ENCODE measurements at places on chromosomes 3 and 15.

- no peak for DNase-seq
These were observed 19.2 kb upstream of the MYZAP start for GRCh38 chr15:57572468-57572867.

DNA sequence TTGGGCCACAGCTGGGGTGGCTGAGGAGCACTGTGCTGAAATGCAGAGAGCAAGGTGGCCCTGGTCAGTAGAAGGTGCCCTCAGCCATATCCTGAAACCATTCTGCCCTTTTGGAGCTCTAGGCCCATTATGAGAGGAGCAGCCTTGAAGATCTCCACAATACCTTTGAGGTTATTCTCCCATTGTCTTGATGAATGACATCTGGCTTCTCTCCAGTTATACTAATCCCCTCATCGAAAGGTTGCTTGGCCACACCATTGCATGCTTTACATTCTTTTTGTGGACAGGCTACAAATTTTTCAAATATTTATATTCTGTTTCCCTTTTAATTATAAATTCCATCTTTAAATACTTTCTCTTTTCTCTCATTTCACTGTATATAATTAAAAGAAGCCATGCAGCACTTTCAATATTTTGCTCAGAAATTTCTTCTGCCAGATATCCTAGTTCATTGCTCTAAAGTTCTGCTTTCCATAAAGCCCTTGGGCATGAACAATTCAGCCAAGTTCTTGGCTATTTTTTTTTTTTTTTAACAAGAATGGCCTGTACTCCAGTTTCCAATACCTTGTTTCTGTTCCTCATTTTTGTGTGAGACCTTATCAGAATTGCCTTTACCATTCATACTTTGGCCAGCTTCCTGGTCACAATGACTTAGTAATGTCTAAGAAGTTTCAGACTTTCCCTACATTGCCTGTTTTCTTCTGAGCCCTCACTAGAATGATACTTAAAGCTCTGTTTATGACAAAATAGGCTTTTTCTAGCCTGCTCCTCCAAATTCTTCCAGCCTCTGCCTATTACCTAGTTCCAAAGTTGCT, 138.9 kb upstream of the SGO1 start:
- no peak for DNase-seq

DNA sequence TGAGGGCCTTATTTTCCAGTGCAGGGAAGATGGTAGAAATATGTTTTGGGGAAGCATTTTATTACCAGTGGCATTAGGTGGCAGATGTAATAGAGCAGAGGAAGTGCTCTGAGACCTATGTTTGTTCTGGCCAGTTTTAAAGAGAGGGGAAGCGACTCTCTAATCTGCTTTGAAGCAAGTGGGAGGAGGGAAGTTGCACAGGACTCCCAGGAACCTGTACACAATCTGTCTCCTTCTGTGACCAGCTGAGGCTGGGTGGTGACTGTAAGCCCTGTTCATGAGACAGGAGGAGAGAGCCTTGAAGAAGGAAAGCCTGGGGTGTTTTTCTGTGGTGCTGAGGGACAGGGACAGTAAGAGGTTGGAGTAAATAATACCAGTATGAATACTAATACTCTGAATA, 60.5 kb downstream of the LPP start:
- DNase-seq = no peak

DNA sequence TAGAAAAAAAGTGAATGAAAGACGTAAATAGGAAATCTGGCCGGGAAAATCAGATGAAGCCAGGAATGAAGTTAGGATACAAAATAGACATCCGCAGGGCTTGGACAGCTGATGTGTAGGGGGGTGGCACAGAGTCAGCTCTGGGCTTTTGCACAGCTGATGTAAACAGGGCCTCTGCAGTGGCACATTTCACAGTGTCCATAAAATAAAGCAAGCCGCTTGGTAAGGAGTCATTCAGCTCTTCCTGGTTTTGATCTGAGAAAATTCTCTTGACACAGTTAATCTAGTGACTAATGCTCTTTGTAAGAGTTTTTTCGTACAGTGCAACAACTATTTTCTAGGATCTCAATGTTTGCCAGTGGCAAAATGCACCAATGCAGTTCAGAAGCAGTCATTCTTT, 153.3 kb downstream of the USP13 start:
- no peak for DNase-seq

GRCh38 chr15:96307856-96308394, 22.6 kb upstream of the NR2F2 start:
- DNase-seq = no peak

DNA sequence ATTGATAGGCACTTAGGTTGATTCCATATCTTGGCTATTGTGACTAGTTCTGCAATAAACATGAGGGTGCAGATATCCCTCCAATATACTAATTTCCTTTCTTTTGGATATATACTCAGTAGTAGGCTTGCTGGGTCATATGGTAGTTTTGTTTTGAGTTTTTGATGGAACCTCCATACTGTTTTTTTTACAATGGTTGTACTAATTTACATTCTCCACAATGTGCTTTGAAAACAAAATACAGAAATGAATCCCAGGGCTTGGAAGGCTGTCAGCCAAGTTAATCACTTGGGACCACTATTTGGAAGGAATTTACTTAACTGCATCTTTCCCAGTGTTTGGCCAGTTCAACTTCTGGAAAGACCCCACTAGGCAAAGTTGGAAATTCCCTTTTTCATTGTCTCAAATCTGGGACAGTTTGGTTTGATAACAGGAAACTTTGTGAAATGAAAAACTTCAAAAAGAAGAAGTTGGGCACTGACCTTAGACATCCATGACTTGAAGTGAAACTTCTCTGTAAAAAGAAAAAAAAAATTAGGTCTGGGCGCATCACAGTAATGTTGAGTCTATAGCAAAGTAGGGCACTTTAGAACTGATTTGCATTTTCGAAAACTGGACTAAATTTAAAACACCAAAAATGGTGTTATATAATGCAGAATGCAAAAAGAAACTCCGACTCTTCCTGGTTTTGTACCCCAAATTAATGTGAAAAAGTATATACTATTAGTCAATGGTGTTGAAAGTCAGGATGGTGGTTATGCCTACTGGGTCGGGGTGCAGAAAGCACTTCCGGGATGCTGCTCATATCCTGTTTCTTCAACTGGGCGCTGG, 6.0 kb downstream of the CTSH start:
- no peak for DNase-seq

GRCh38 chr15:66946578-66947164, 118.7 kb upstream of the SMAD3 start:
- DNase-seq = peak; percentile 39

DNA sequence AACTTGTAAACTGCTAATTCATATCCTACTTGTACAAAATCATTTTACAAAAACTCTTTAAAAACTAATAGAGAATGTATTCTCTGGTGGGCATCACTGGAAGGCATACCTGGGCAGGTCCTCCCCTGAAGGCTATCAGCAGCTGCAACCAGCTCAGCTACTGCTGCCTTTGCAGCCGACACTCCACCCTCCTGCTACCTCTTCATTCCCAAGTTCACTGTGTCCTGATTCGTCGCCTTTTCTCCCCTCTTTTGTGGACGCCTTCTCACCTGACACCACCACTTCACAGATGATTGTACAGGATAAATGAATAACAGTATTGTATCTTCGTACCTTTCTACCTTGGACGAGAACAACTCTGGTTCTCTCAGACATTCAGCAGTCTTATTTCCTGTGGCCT, 28.9 kb downstream of the B4GALT4 start:
- no peak for DNase-seq

- DNase-seq = peak; percentile 30
These were observed 605 bp downstream of the DCUN1D1 start for GRCh38 chr3:182979674-182980191.

DNA sequence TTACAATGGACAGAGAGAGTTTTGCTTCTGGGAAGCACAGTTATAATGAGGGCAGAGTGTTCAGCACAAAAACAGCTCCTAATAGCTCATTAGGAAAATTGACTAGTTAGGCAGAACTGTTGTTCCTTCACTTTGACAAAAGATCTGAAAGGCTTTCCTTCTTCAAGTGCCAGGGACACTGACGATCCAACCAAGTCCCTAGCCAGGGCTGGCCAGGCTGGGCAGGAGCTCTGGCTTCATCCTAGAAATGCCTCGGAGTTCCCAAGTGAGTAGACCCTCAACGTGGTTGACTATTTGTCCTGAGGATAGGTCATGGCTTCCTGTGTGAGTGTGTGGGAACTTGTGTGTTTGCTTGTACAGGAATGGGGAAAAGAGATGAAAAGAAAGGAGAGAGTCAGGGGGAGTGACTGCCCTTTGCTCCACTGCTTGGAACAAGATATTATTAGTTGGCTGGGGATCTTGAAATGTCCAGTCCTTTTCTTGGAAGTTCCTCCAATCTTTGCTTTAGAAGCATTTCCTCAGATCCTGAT, 617.9 kb downstream of the NTRK3 start:
- DNase-seq = no peak

GRCh38 chr3:30084971-30085403, 521.4 kb upstream of the TGFBR2 start:
- no peak for DNase-seq

GRCh38 chr15:40763801-40764628, at the start of gene GCHFR:
Gene GCHFR (plus strand): TSS chr15:40764068. CDS start chr15:40764181, 113 bp downstream.
- DNase-seq = peak; percentile 82

DNA sequence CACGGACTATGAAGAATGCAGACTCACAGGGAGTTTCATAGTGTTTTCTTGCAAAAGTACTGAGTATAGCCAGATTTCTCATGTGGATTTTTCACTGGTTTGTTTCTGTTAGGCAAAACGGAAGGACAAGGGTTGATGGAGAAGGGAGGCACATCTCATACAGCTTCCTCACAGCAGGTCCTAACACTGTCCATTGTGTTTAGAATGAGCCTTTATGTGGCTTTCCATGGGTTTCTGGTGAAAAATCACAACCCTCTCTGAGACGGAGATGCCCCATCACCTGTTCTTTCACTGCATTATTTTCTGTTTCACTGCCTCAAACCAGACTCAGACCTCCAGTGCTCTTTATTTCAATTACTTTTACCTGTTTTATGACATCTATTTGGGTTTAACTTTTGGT, 25.0 kb upstream of the LIPC start:
- no peak for DNase-seq

DNA sequence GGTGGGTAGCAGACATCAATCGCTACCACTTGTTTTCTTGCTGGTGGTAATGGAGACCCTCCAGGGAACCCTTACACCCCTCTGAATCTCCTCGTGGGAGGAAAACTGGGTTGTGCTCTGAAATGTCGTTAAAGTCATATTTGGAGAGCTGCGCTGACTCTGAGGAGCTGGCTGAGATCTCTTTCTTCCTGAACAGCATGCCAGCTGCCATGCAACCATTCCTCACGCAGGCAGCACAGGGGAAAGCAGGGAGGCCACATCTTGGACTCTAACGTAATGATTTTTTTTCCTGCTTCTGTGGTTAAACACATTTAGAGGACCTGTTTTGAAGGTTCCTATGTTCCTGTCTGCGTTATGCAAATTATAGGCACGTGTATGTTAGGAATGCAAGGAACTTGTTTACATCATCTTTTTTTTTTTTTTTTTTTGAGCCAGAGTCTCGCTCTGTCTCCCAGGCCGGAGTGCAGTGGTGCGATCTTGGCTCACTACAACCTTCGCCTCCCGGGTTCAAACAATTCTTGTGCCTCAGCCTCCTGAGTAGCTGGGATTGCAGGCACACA, 156.7 kb downstream of the TJP1 start:
- no peak for DNase-seq

GRCh38 chr15:87744815-87745214, 511.7 kb downstream of the NTRK3 start:
- DNase-seq = no peak

DNA sequence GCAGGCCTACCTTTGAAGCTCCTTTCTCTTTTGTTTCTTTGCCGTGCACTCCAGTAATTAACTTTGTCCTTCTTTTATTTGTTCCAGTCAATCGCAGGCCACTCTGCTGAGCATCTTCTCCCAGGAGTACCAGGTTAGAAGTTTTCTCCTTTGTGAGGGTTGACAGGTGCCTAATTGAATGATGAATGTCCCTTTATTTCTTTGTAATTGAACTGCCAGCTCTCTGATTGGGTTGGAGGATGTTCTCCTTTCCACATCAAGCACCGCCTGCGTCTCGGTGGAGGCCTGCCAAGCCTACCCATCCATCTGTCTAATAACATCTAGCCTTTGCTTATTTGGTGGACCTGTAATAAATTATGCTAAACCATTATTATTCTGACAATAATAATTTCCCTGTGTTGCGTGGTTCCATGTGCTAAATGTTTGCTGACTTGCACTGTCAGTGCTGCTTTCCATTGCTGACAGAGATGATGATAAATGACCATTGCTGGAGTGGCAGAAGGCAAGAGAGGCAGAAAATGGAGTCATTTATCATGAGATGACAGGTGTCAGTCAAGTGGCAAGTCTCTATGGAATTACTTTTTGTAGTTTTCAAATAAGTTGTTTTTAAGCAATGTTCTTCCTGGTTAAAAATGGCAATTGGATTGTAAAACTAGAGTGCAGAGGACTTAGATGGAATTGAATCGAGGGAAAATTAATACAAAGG, 64.9 kb downstream of the CDIN1 start:
- DNase-seq = no peak

- no peak for DNase-seq
These were observed 10.1 kb upstream of the ITGA11 start for GRCh38 chr15:68442041-68442440.

GRCh38 chr3:187996609-187997008, 157.3 kb upstream of the LPP start:
- DNase-seq = no peak

DNA sequence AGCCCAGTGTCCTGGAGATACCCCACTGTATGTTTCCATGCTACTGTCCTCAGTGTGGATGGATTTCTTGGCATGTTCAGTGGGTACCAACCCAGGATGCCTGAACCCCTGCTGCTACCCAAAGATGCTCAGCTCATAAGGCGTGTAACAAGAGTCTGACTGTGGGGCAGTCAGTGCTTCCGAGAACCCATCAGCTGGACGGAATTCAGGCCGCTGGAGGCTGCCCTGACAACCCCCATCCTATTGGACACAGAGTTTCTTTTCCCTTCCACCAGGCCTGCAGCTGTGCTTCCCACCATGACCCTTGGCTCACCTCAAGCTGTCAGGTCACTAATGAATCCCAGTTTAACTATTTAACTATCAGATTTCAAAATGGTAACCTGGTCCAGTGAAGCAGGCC, 224.1 kb upstream of the FEZF2 start:
- no peak for DNase-seq

- no peak for DNase-seq
These were observed 60.4 kb downstream of the MESD start for GRCh38 chr15:80929225-80929624.

- no peak for DNase-seq
These were observed 270.6 kb upstream of the RGMA start for GRCh38 chr15:93359425-93360131.

DNA sequence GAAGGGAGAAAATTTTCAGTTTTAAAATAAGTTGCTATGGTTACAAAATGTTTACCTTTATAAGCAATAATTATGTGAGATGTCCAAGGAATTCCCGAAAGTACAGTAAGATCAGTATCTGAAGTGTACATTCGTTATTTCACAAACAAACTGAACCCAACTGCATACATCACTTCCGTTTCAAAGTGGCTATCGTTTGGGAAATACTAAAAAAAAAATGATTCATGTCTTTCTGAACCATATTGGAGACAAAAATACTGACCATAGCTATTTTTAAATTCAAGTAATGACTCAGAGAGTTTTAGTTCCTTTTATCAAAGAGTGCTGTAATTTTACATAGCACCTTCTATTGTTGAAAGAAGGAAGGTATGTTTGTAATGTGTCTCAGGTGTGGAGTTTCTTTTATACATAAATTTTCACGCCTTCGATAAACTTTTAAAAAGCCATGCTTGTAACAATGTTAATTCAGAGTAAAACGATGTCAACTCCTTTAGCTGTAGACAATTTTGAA, 8.0 kb upstream of the ANKRD28 start:
- DNase-seq = no peak

Measured in pancreas (tissue), 10 donors.